ENCODE measurements at places on chromosomes 1 and 21. TPM values are rescaled to one million over a fixed set of nuclear protein-coding genes. Genes with fewer than 3 reads are reported as not detected.

The EPB41 gene
- 211 TPM for total RNA-seq

The TRIM17 gene
- 5.0 TPM for total RNA-seq

The GRHL3 gene
- total RNA-seq: 1.1 TPM

The NCAM2 gene
- total RNA-seq: 0.40 TPM

The ROR1 gene
- total RNA-seq: 32.0 TPM

The FCRL1 gene
- total RNA-seq: not detected

The AXDND1 gene
- total RNA-seq: 0.77 TPM

The LRRIQ3 gene
- total RNA-seq: 3.3 TPM

DNA sequence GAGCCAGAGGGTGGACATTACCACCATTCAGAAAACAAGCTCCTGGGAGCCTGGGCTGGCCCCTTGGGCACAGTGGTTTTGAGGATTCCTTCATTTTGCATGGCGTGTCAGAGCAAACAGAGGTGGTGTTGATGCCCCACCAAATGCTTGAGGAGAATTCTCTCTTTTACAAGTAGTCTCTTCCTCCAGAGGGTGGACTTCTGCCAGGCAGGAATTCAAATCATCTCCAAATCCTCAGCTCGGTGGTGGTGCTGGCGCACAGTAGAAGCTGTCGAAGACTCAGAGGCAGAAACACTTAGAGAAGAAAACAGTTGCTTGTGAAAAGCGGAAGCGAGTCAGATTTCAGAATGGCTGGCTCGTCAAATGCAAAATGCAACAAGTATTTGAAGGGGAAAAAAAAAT is 3.4 kb upstream of the CHI3L1 start:
- no peak for DNase-seq

DNA sequence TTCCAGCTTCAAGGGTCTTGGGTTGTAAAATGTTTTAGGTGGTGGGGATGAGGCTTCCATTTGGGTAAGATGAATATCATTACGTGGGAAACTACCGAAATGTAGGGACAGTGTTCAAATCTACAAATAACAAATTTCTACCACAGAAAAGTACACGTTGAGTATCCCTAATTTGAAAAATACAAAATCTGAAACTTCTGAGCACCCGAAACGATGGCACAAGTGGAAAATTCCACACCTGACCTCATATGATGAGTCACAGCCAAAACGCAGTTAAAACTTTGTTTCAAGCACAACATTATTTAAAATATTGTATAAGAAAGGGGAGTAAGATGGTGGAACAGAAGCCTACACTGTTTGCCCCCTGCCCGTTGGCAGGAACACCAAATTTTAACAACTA is 8.8 kb upstream of the HENMT1 start:
- no peak for DNase-seq

- DNase-seq: no peak
Observed at GRCh38 chr1:178061620-178062019, 32.3 kb upstream of the RASAL2 start.

- DNase-seq: no peak
Observed at GRCh38 chr1:16114527-16115467, 41.1 kb downstream of the EPHA2 start.

DNA sequence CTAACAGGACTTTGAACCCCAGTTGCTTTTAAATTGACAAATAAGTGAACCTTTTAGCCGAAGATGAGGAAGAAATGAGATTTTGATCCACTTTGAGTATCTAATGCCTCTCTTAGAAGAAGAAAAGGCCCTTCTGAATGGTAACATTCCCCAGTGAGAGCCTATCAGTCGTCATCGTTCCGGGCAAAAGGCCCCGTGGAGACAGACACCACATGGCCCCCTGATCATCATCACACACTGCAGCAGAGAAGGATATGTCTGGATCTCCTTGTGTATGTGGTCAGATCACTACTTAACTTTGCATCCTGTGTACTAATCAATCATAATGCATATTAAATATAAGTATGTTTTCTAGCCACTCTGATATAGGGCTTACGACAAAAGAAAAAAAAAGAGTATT is 87.3 kb upstream of the SMYD2 start:
- no peak for DNase-seq

DNA sequence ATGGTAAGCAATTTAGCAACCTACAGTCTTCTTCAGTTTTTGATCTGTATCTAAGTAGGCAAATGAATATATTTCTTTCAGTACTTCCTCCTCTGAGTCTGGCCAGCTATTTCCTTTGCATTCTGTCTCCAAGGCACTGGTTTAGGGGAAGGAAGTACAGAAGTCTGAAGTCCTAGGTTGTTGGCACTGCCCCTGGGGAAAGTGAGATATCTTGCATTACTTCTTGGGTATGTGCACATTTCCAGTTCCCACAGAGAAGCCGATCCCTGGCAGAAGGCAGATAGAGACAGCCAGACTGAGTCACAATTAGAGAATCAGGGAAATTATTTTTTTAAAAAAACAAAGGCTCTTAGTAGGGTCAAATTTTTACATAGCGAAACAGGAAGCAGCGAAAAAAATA is 98.8 kb downstream of the RASAL2 start:
- no peak for DNase-seq

DNA sequence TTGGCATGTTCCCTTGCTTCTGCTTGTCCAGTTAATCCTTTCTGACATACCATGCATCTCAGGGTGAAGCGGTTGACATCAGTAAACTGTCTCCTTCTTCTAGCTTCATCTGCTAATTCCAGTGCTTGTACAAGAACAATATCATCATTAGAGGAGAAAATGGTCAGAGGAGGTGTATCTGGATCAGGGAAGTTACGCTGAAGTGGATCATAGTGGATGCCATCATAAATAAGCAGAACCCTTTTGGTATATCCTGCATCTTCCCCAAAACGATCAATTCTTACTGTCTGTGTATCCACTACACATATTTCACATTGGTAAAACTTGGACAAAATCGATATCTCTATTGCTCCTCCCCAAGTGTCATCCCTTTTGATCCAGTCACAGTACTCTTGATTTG is 2.0 kb downstream of the YOD1 start:
- DNase-seq: no peak

DNA sequence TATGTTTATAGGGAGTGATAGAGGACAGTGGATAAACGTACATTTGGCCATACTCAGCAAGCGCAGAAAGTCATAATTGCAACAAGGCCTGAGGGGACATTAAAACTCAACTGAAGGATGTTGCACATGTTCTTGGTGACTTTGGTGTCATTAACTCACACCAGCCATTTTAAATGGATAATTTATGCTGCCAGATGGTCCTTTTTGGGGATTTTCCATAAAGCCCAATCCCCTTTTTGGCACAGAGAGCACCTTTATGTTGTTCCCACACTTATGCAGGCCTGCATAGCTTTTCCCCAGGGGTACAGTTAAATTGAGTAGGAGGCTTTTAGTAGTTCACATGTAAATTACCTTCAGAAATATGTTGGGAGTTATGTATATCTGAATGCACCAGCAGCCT is 279.6 kb downstream of the NFIA start:
- no peak for DNase-seq

GRCh38 chr1:116261227-116261626 is 111.8 kb upstream of the ATP1A1 start:
- DNase-seq: peak; percentile 34

DNA sequence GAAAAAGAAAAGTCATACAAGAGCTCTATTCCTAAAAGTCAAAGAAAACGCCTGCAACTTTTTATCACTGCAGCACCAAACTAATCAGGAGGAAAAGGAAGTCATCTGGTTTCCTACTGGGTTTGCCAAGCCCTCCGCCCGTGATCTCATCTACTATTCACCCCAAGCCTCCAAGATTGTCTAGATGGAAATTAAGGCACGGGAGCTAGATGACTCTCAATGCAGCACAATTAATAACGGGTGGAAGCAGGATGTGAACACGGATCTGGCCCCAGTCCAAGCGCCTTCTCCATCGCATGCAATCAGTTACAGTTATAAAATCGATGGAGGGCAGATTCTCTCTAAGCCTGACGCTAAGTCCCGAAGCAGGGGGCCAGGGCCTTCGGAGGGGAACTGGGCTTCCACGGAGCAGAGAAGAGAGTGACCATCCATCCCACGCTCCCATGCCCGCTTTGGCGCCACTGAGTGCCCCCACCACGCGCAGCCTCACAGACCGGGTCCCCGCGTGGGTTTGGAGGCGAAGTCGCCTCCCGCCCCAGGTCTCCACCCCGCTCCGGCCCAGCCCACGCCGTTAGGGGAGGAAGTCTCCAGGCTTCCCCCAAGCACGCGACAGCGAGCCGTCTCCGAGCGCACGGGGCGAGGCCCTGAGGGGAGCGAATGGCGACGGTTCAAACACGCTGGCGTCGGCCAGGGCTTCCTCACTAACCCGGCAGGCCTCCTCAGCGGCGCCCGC is 1.8 kb downstream of the HSF2BP start:
- DNase-seq: no peak

- DNase-seq: no peak
Observed at GRCh38 chr1:16294219-16295212, 57.5 kb upstream of the CPLANE2 start.

GRCh38 chr21:21010228-21010627 is 12.0 kb downstream of the NCAM2 start:
- DNase-seq: no peak

GRCh38 chr1:153627715-153628626 is at the start of gene S100A1:
S100A1 (plus strand) TSS chr1:153628434; CDS start chr1:153630522, 2,088 bp downstream.
- DNase-seq: no peak

GRCh38 chr1:204414016-204414415 is 2.4 kb upstream of the PPP1R15B start:
- no peak for DNase-seq

Data from neural progenitor cell (in vitro differentiated cells).